Activated CD4-positive, alpha-beta T cell treated with anti-CD3 and anti-CD28 coated beads, Interleukin-2, amount 50 U/mL, for 16 hours (primary cell): ENCODE measurements at places on chromosomes 1 and 21.

GRCh38 chr1:94094469-94095111, 26.4 kb downstream of the ABCA4 start:
- DNase-seq = no peak

- no peak for DNase-seq
These were observed 387.6 kb downstream of the PCP4 start for GRCh38 chr21:40254540-40255465.

- DNase-seq = no peak
These were observed 99.7 kb downstream of the GLIS1 start for GRCh38 chr1:53639251-53639763.

- no peak for DNase-seq
These were observed 19.2 kb downstream of the EFCAB14 start for GRCh38 chr1:46699666-46700065.

DNA sequence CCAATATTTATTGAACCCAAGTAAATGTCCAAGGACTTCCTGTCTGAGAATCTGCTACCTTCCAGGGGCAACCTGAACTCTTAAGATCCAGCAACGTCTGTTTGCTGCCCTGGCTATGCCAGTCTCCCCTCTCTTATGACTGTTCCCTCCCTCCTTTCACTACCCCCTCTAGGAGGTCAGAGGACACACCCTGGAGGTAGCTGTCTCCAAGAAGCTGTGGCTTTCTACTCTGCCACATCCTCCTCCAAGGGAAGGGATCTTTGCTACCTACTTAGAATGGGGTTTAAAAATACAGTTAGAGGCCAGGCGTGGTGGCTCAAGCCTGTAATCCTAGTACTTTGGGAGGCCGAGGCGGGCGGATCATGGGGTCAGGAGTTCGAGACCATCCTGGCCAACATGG, 3.6 kb upstream of the SMPDL3B start:
- no peak for DNase-seq

GRCh38 chr21:18608226-18608625, 204.6 kb upstream of the TMPRSS15 start:
- no peak for DNase-seq

- no peak for DNase-seq
These were observed 40.9 kb downstream of the ATP6V1G3 start for GRCh38 chr1:198499588-198499987.

GRCh38 chr1:12511128-12511484, 106.9 kb downstream of the DHRS3 start:
- DNase-seq = no peak

GRCh38 chr1:33660244-33660643, 187.8 kb downstream of the ZSCAN20 start:
- no peak for DNase-seq

GRCh38 chr1:78318011-78318410, 172.8 kb upstream of the PTGFR start:
- no peak for DNase-seq

- no peak for DNase-seq
These were observed 17.5 kb downstream of the ZBTB8OS start for GRCh38 chr1:32632829-32633228.

DNA sequence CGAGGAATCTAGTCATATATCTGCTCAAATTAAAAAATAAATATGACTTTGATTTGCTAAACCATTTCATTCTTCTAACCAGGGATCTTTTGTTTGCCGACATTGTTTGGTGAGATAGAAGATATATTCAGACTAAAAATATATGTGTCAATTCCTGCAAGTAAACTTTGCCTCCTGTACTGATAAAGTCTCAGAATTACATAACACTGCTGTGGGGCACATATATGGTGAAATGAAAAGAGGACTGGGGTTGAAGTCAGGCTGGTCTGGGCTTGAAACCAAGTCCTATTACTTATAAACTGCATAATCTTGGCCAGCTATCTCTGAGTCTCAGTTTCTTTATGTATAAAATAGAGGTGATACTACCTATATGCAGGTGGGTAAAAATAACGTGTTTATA, 9.8 kb downstream of the SCMH1 start:
- DNase-seq = no peak

DNA sequence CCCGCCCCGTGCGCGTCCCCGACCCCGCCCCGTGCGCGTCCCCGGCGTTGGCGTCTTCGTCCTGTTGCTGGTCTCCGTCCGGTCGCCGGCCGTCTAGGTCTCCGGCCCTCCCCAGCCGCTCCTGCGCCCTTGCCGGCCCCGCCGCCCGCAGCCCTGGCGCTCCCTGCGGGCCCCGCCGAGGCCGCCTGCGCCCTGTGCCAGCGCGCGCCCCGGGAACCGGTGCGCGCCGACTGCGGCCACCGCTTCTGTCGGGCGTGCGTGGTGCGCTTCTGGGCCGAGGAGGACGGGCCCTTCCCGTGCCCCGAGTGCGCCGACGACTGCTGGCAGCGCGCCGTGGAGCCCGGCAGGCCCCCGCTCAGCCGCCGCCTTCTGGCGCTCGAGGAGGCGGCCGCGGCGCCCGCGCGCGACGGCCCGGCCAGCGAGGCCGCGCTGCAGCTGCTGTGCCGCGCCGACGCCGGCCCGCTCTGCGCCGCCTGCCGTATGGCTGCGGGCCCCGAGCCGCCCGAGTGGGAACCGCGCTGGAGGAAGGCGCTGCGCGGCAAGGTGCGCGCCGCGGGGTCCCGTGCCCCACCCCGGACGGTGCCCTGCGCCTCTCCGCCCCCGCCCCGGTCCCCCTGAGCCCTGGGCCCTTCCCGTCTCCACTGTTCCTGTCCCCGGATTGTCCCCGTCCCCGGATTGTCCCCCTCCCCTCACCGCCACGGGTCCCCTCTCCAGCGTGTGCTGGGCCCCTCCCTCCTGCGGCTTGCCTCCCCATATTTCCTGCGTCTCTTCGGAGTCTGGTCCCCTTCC, at the start of gene RNF187:
Gene RNF187, plus strand, starts transcription at position 47 of the 789 bp plus-strand sequence.
- peak; percentile 52 for DNase-seq

DNA sequence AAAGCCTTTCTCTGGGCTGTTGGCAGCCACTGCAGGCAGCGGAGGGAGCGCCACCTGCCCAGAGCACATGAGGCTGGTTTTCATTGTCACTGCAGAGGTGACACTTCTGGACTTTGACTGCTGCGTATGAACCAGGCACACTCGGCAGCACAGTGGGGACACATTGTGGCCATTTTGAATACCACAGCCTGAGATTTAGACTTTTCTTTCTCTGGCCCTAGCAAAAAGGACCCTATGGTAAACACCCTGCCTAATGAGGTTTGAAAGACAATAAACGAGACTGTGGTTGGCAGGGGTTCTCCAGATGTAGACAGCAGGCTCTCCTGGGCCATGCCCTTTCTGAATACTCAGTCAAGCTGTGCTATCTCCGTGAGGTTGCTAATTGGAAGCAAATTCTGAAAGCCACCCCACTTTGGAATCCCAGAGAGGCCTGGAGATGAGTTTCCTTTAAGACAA, 12.0 kb upstream of the KCNE2 start:
- DNase-seq = peak; percentile 39

- no peak for DNase-seq
These were observed 135.3 kb downstream of the ADSS2 start for GRCh38 chr1:244316407-244316806.

GRCh38 chr1:118073648-118074435, 111.2 kb downstream of the SPAG17 start:
- no peak for DNase-seq

DNA sequence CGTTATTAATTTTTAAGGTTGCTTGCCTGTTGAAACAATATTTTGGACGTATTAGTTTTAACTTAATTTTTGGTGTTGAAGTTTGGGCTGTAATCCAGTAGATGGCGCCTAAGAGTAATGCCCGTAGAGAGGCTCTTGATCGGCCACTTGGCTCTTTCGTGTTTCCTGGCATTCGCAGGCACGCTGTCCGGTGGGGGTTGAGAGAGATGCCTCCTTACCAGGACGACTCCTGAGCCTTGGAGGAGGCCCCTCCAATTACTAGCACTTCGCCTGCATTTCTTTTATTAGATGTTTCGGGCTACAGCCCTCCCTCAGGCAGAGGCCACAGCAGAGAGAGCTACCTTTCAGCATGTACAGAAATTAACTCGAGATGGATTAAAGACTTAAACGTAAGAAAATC, 12.0 kb downstream of the OR2M4 start:
- DNase-seq = peak; percentile 49

GRCh38 chr1:54927472-54928240, 40.7 kb upstream of the DHCR24 start:
- no peak for DNase-seq

- DNase-seq = no peak
These were observed 16.5 kb upstream of the PRDM16 start for GRCh38 chr1:3052501-3052900.

DNA sequence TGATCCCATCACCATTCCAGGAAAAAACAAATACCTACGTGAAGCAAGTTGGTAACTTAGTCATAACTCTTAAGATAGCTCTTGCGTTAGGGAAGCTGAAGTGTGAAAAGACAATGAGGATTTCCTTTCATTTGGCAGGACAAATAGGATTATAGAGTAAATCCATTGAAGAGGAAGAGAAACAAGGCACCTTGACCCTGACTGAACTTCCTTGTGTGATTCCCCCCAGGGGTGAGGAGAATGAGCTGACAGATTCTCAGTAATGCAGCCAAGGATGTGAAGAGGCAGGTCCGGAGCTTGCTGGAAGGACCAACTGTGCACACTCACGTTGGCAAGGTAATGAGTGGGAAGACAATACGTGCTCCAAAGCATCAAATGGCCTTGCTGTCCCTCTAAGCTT, 55.0 kb upstream of the HMCN1 start:
- no peak for DNase-seq

GRCh38 chr1:23793861-23794731, 3.2 kb downstream of the LYPLA2 start:
- DNase-seq = no peak

- DNase-seq = peak; percentile 30
These were observed 657 bp upstream of the HNRNPU start for GRCh38 chr1:244865028-244865371.

GRCh38 chr1:234879147-234880080, 249.2 kb downstream of the TOMM20 start:
- DNase-seq = no peak

- no peak for DNase-seq
These were observed 10.9 kb upstream of the TTC22 start for GRCh38 chr1:54811739-54812655.

- no peak for DNase-seq
These were observed 71.7 kb downstream of the GALNT2 start for GRCh38 chr1:230138561-230139239.

- no peak for DNase-seq
These were observed 69.9 kb downstream of the TMEM53 start for GRCh38 chr1:44604157-44604955.

GRCh38 chr1:160325252-160325651, 17.8 kb downstream of the COPA start:
- DNase-seq = no peak

- DNase-seq = no peak
These were observed 119.2 kb downstream of the SMYD2 start for GRCh38 chr1:214400131-214400530.

- no peak for DNase-seq
These were observed 70.6 kb downstream of the CLSTN1 start for GRCh38 chr1:9753121-9753531.

GRCh38 chr1:197510691-197511378, 242.8 kb downstream of the CRB1 start:
- DNase-seq = no peak

GRCh38 chr1:170096806-170097340, 22.4 kb upstream of the KIFAP3 start:
- DNase-seq = no peak

DNA sequence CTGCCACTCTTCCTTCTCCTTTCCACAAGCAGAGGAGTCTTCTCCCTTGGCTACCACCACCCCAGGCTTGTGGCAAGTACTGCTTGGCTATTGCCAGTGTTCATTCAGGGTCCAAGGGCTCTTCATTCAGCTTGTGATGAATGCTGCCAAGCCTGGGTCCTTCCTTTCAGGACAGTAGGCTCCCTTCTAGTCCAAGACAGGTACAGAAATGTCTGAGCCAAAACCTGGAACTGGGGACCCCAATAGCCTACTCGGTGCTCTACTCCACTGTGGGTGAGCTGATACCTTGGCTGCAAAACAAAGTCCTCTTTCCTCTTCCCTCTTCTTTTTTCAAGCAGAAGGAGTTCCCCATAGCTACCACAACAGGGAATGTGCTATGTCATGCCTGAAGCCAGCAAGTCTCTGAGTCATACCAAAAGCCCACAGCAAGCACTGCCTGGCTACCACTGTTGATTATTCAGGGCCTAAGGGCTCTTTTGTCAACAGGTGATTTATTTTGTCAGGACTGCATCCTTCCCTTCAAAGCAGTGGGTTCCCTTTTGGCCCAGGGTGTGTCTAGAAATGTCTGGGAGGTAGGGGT, 268.9 kb downstream of the HHAT start:
- peak; percentile 33 for DNase-seq

GRCh38 chr1:32142446-32143301, 34.8 kb downstream of the KPNA6 start:
- DNase-seq = no peak

DNA sequence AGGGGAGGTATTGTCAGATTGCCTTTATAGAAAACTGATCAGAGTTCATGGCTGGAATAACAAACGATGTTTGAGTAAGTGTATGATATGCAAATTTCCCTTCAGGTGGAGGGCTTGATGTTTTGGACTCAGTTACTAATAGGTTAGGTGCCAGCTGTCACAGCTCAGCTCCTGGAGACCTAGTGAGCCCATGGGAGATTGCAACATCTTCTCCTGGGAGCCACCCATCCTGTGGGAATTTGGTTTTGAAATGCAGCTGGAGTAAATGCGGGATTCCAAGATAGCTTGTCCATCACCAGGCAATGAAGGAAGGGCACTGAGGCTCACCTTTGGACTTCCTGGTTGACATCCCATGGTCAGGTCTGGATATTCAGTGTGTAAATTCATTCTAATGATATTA, 211.4 kb upstream of the NRIP1 start:
- DNase-seq = no peak

DNA sequence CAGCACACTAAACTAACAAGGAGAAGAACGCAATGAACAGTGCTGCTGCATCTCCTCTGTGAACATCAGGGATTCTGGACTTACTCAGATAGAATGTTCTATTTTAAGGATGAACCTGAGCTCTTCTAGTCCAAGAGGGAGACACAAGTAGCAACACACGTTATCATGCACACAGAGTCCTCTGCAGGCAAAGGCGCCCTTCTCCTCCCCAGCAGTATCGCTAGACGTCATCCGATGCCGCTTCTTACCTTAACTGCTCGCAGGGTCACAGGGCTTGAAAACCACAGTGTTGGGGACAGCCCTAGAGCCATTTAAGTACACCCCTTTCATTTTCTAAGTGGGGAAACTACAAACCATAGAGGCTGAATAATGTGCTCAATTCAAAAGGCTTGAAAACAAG, 74.5 kb downstream of the HIVEP3 start:
- DNase-seq = no peak

DNA sequence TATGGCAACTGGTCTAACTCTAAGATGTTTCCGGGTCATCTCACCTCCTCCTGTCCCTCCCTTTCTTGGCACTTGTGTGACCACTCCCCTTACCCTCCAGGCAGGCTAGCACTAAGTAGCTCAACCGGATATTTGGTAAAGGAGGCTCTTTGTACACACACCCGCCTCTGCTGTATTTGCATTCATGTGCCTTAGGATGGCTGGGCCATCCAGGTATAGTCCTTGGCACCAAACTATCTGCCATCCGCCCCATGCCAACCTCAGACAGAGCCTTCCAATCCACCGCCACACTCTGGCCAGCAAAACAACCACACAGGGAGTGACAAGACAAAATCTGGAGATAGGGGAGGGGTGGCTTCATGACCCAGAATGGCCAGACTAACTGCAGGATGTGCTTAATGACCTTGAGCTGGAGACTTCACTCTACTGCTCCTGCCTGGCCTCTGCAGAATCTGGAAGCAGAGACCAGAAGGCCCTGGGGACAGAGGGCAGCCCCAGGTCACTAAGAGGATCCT, 59.5 kb downstream of the CDK18 start:
- no peak for DNase-seq
